ENCODE measurements at places on chromosomes 6 and 20.
A peak's percentile ranks its signal among the peaks of the same experiment; 100 is the strongest.

- no peak for DNase-seq
Measured at GRCh38 chr6:140045116-140045515, 670.7 kb upstream of the CITED2 start.

DNA sequence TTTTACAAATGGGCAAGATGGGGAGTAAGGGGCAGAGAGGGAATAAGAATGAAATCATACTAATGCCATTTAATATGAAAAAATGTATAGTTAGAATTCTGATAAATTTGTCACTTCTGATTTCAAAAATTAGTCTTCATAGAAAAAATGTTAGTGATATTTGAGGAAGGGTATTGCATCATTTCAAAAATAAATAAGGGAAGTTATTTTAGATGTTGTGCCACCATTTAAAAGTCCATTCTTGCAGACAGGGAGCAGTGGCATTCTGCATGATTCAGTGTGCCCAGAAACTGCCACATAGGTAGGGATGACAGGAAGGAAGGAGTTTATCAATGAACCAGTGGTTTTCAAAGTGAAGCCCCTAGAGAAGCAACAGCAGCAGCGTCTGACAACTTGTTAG lies 674.6 kb downstream of the EPM2A start:
- no peak for DNase-seq

- DNase-seq, result no peak
Measured at GRCh38 chr6:127976796-127977195, 75.9 kb upstream of the THEMIS start.

DNA sequence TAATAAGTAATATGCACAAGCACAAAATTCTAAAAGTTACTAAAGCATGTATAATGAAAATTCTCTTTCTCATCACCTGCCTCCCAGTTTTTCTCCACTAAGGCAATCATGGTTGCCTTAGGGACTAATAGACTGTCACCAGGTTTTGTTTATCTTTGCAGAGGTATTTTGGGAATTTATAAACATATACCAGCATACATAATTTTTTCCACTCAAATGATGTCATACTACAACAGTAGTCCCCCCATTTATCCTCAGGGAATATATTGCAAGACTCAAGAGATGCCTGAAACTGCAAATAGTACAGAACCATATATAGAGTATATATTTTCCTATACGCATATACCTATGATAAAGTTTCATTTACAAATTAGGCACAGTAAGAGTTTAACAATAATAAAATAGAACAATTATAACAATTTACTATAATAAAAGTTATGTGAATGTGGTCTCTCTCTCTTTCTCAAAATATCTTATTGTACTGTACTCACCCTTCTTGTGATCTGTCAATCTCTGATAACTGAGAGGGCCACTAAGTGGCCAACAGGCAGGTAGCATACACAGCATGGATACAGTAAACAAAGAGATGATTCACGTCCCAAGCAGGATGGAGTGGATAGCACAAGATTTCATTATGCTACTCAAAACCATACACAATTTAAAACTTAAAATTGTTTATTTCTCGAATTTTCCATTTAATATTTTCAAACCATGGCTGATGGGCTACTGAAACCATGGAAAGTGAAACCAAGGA lies 19.7 kb downstream of the RBL1 start:
- DNase-seq, result peak; percentile 14

GRCh38 chr6:169868458-169868857 lies 117.0 kb downstream of the ERMARD start:
- no peak for DNase-seq

GRCh38 chr6:28880894-28881780 lies 42.6 kb downstream of the TRIM27 start:
- peak; percentile 62 for DNase-seq

GRCh38 chr6:137787016-137787415 lies 80.0 kb upstream of the TNFAIP3 start:
- peak; percentile 78 for DNase-seq

DNA sequence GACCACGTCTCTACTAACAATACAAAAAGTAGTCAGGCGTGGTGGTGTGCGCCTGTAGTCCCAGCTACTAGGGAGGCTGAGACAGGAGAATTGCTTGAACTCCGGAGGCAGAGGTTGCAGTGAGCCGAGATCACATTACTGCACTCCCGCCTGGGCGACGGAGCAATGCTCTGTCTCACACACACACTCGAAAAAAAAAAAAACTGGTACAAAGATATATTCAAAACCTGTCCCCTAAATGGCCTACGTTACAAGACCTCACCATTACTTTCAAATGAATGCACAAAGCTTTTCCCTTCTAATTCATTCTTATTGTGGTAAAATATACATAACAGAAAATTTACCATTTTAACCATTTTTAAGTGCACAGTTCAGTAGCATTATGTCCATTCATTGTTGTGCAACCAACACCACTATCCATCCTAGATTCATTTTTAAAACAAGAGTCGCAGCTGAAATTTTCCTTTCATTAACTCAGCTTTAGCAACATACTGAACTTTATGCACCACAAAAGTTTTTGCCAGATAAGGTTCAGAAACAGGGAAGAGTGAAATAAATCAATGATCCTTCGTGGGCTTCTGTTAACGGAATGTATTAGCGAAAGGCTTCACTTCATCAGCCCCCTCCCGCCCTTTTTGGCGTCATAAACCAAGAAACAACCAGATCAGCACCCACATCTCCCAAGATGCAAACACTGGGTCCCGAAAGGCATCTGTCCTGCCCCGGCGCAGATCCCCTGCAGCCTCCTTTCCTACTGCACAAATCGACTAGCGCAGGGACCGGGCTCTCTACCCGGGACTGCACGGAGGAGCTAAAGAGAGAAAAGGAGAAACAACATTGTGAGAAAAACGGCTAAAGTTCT lies 825 bp upstream of the FAM135A start:
- DNase-seq, result no peak

DNA sequence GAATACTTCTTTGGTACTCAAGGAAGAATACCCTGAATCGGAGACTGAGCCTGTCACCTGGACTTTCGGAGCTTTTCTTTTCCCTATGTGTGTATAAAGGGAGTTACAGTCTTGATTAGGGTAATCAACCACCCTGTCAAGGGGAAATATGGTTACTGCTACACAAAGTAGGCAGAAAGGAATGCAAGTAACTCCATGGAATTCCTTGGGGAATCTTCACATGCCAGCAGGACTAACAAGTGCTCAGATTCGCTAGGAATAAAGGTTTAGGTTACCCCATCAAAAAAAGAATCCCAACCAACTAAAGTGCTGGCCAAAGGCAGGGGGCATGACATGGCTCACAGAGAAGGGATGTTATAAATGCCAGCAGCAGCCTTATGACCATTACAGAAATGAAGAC lies 10.4 kb downstream of the KCNS1 start:
- peak; percentile 74 for DNase-seq

DNA sequence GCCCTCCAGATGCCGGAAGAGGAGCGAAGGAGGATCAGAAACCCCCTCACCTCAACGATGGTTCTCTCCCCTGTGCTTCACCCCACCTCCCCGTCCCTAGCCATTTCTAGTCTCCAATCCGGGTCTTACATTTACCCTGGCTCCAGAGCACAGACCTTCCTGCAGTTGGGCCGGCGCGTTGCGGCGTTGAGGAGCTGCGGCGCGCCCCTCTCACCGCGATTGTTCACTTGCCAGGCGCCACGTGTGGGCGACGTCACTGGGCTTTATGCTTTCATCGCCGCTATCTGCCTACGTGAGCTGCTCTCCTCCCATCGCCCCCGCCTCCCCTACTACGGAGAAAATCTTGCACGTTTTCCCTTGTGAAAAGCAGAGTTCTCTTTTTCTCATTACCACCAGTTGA lies at the start of gene CRISP2:
TSS of gene CRISP2 (minus strand) at position 198 of the 400 bp plus-strand sequence. CDS start 4,347 bp downstream, outside the sequence.
- no peak for DNase-seq

GRCh38 chr6:152356016-152356415 lies 281.1 kb downstream of the SYNE1 start:
- peak; percentile 16 for DNase-seq

GRCh38 chr6:166277892-166278578 lies 30.2 kb downstream of the PRR18 start:
- DNase-seq, result peak; percentile 10

- peak; percentile 51 for DNase-seq
Measured at GRCh38 chr20:2228926-2229325, 66.9 kb upstream of the TGM3 start.

GRCh38 chr20:16476032-16476431 lies 97.2 kb downstream of the KIF16B start:
- peak; percentile 55 for DNase-seq

- DNase-seq, result no peak
Measured at GRCh38 chr6:70839286-70840266, 117.3 kb downstream of the B3GAT2 start.

DNA sequence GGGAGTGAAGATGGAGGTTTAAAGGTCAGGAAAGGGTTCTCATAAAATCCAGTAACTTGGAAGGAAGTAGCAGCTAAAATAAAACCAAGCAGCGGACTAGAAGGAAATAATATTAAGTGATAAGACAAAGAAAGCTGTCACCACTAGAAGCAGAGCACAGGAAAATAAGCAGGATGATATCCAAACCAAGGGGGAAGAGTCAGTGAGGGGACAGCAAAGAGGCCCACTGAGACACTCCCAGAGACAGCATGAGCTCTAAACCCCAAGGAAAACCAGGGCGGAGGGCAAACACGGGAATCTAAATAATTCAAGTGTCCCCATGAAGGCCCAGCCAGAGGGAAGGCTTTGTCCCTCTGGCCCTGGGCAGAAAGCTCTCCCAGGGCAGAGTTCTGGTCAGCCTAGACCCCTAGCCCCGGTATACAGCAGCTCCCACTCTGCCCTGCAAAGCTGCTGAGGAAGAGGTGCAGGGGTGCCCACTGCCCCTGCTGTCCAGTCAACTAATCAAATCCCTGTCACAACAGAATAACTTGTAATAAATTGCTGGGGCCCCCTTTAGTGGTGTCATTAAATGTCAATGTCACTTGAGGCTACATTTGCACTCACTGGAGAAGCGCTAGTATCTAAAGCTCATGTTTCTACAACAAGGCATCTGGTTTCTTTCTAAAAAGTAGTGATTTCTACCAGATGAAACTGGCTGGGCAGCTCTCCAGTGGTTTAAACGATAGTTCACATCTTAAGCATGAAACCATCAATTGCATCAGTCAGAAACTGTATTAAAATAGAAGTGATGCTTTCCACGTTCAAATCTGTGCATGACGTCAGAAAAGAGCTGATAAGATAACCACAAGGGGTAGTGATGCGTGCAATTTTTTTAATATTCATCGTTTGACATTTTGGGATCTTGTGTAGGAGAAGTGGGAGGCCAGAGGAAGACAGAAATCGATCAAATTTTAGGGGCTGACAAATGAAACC lies 13.6 kb downstream of the PDE10A start:
- peak; percentile 37 for DNase-seq

GRCh38 chr20:25858495-25859425 lies 162.1 kb upstream of the ZNF337 start:
- DNase-seq, result no peak

Data from AG10803 (cell line).